HS-27A (cell line): ENCODE measurements at places on chromosomes 6 and 20.
A peak's percentile ranks its signal among the peaks of the same experiment; 100 is the strongest.

- DNase-seq, result no peak
These were observed 22.0 kb downstream of the SOX4 start for GRCh38 chr6:21615504-21615903.

GRCh38 chr20:15241681-15242080, 904.3 kb upstream of the FLRT3 start:
- peak; percentile 51 for DNase-seq

- no peak for DNase-seq
These were observed 6.8 kb downstream of the SASH1 start for GRCh38 chr6:148349466-148349865.

- DNase-seq, result no peak
These were observed 174.0 kb downstream of the GJA10 start for GRCh38 chr6:90068264-90068663.

DNA sequence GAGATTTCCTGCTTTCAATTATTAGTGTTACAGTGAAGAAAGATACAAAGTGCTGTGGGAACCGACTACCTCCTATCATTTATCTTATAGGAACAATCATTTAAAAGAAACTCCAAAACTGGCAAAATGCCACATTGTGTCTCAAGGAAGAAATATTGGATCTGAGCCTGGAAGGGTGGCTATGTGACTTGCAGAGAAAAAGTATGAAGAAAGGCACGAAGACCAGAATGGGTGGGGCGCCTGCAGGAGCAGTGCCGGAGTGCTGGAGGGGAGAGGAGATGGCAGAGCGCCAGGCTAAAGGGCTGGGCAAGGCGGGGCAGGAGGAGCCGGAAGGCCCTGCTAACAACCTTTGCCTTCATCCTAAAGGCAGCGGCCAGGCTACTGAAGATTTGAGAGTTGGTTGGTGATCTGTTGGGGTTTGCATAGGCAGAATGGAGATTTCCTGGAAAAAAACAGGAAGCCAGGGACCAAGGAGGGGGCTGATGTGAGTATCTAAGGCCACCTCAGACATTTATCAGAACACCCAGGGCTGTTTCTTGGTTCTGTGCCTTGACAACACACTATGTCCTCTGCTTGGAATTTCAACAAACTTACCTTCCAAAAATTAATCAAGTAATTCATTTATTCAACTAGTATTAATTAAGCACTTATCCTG, 125.6 kb downstream of the MAFB start:
- peak; percentile 82 for DNase-seq

DNA sequence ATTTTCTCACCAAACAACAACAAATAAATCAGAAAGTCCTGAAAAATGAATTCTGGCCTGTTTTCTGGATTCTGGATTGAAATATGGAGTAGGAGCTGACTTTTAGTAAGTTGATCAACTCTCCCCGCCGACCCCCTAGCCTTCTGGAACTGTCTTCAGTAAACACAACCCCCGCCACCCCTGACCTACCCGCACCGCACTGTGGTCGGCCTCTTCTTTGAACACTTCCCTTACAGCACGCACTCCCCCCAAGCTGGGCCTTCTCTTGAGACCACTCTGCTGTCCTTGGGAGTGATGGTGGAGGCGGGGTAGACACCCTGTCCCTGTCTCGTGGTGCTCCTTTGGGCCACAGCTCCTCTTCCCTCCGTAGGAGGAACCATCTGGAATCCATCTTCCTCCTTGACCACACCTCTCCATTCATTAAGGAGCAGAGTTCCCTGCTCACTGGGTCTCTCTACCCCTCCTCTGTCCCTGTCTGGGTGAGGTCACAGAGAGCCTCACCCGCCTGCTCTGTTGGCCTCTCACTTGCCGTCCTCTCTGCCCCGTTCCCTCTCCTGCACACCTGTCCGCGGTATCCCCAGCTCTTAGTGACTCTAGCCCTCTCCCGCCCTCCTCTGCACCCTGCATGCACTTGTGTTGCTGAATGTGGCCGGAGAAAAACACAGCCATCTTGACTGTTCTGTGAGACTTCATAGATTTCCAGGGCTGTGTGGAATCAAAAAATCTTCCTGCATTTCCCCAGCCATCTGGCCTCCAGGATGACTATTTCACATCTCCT, 19.1 kb downstream of the SYNJ2 start:
- DNase-seq, result no peak

DNA sequence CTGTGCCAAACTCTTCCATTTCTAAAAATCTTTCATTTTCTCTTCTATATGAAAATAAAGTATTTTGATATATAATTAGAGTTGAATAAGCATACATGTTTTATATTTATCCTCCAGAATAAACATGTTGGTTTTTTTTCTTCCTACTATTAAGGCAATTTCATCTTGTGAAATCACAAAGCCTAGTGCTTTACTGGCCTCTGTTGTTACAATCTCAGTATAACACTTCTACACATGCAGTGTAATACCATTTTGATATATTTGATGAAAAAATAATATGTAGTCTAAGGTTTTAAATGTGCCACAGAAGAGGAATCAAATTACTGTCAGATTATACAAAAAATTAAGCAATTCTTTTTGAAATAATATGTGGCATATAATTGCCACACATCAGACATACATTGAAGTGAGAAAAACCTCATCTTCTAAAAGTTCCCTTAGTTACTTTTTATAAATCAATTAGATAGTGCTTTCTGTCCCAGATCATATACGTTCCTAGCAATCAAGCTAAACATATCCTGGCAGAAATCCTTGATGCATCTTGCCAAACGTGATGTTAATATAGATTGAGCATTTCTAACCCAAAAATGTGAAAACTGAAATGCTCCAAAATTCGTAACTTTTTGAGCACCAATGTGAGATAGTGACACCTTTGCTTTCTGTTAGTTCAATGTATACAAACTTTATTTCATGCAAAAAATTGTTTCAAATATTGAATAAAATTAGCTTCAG, 225.1 kb upstream of the MANEA start:
- no peak for DNase-seq

- DNase-seq, result no peak
These were observed 290.2 kb downstream of the TSHZ2 start for GRCh38 chr20:53262365-53262764.

GRCh38 chr20:32227744-32228688, 20.3 kb downstream of the POFUT1 start:
- DNase-seq, result no peak

GRCh38 chr20:19692685-19693119, 65.4 kb upstream of the RIN2 start:
- DNase-seq, result no peak

GRCh38 chr6:31574106-31575061, 981 bp upstream of the TNF start:
- DNase-seq, result no peak

GRCh38 chr20:62887152-62887859, 25.7 kb upstream of the TCFL5 start:
- peak; percentile 54 for DNase-seq

GRCh38 chr20:63342561-63343459, 18.3 kb downstream of the CHRNA4 start:
- DNase-seq, result no peak

GRCh38 chr6:129289442-129289841, 406.5 kb downstream of the LAMA2 start:
- DNase-seq, result no peak

- DNase-seq, result no peak
These were observed 3.2 kb downstream of the CUTA start for GRCh38 chr6:33414592-33415271.

DNA sequence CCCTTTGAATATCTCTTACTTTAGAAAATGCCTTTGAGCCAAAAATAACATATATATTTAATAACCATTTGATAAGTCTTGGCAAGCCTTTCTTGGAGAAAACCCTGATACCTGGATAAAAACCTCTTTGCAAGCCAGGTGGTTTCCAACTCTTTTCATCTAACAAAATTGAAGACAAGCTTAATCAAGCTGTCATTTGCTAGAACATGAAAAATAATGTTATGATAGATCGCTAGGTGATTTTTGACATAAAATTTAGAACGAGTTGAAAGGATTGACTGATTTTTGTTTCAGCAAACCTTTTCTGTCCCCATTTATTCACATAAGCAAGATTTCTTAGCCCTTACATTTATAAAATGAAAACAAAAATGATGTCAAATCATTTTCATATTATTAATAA, 44.6 kb downstream of the ABRACL start:
- DNase-seq, result no peak

- no peak for DNase-seq
These were observed 130.0 kb upstream of the SYNCRIP start for GRCh38 chr6:85772641-85773040.

DNA sequence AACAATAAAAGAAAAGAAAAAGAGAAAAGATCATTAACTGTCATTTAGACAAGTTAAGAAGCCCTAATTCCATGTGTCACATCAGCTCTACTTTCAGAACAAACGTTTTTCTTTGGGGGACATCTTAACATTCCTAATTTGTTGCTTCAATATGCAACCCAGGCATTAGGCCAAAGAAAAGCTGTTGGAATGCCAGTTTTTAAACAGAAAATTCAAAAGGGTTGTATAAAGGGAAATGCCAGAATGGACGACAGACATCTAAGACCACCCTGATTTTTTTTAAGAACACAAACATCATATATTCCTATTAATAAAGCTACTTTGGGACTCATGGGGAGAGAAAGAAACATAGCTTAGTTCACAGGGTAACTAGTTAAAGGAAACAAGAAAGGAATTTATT, 315.0 kb downstream of the GMDS start:
- DNase-seq, result no peak

GRCh38 chr6:157148391-157149323, 174.7 kb downstream of the TMEM242 start:
- DNase-seq, result peak; percentile 95

- DNase-seq, result no peak
These were observed 131.9 kb upstream of the BTN3A2 start for GRCh38 chr6:26232940-26233648.
